Ureter (tissue), 1 donor: ENCODE measurements at places on chromosomes 2 and 18.

- no peak for DNase-seq
These were observed 21.6 kb upstream of the GYPC start for GRCh38 chr2:126634273-126634861.

DNA sequence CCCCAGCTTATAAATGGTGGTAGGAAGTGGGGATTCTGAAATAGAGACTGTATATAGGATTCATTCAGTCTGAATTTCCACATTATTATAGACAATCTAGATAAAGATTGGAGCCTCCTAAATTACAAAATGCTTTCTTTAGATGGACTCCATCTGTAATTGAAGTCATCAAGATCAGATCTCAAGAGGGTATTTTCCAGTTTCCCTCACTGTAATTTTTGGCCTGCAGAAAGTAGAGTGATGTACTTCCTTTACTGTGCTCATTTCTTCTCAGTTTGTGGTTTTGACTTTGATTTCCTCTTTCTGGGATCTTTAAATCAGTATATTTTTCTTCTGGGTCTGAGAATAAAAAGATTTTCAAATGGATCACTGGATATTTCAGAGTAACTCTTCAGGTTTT, 7.2 kb downstream of the BABAM2 start:
- DNase-seq: no peak

DNA sequence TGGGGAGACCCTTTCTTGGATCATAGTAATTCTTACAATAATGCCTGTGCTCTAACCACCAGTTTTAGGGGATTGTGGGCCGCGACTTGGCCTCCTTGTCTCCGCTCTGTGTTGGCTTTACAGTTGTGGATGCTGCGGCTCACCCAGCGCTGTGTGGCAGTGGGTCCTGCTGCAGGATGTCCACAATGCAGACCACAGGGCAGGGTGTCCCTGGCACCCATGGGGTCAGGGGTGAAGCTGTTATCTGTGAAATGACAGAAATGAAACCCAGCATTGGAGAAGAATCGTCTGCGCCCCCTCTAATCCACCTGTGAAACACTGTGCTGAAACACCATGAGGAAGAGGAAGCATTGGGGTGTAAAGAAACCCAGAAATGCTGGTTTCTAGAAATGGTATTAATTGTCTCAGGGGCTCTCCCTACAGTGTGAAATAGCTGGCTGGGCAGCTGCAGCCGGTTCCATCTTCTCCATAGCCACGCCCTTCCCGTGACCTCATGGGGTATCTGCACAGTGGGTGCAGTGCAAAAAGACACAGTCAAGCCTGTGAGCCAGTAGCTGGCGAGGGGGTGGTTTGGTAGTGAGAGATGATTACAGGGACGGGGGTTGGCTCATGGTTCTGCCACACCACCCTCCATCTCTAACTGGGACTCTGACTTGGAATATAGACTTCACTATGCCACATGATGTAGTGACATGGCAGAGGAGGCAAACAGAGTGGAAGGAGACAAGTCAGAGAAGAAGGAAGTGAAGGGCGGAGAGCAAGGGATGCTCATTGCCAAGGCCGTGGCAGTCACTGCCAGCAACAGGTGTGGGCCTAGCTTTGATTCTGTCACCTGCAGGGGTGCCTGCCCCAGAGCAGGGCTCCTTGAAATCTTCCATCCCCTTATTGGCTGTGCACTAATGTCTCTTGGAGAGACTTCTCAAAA, 16.2 kb downstream of the INPP4A start:
- peak; percentile 43 for DNase-seq

- no peak for DNase-seq
These were observed 46.5 kb downstream of the HNRNPLL start for GRCh38 chr2:38556006-38556801.

GRCh38 chr18:23731861-23732260, 42.6 kb downstream of the LAMA3 start:
- DNase-seq: no peak

DNA sequence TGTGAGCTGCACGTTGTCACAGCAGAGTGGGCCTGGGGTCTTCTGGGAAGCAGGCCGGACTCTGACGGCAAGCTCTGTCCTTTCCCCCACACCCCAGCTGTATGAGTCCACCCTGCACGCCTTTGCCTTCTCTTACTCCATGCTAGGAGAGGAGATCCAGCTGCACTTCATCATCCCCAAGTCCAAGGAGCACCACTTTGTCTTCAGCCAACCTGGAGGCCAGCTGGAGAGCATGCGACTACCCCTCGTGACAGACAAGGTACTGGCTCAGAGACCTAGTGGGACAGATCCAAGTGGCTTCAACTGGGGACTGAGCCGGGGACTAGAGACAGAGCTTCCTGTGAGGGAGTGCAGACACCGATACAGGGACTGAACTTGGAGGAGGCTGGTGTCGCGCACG, 40.1 kb downstream of the NTSR2 start:
- no peak for DNase-seq

DNA sequence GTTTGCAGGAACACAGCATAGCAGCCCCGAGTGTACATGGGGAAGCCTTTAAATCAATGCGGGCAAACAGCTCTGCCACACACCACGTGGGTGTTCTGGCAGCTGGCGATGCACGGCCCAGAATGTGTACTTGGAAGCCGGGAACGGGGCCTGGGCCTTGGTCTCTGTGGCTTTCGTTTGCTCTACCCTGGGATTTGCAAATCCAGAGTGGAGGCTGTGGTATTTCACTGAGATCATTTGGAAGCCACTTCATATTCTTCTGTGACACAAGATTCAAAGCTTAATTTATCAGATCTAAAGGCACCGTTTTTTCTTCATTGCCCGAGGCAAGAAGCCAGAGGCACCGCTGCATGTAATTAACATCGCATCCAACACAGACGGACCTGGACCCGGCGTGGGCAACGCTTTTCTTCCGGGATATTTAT, 246.3 kb upstream of the MYT1L start:
- no peak for DNase-seq
